GM18507 (cell line): ENCODE measurements at places on chromosomes 3 and 15.

DNA sequence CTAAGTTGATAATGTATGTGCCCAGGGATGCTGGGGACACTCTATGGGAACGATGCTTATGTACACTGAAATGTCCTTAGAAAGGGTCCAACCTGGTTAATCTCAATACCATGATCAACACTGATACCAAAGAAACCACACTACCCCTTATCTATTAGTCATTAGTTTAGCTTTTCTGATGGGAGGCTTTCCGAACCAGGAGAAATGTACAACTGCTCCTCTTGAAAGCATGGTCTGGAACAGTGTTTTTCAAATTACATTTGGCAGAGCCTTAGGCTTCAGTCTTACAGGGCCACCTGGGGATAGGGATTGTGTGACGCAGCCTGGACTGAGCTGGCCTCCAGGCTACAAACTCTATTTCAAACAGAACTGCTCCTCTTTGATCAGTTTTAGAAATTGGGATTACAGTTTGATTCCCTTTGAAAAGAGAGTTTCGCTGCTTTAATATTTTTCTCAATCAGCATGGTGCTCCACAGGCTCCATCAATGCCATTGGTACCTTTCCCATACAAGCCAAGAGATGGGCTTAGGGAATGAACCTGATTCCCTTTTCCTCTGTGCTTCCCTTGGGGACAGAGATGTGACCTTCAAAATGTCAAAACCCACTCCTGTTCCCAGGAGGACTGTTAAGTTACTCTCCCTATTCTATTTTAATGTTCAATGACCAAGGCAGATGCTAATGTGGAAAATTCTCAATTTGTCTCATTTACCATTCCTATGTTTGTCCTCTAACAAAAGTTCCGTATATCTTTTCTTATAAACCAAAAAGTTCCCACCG, 296.0 kb upstream of the ADAMTS9 start:
- no peak for DNase-seq

DNA sequence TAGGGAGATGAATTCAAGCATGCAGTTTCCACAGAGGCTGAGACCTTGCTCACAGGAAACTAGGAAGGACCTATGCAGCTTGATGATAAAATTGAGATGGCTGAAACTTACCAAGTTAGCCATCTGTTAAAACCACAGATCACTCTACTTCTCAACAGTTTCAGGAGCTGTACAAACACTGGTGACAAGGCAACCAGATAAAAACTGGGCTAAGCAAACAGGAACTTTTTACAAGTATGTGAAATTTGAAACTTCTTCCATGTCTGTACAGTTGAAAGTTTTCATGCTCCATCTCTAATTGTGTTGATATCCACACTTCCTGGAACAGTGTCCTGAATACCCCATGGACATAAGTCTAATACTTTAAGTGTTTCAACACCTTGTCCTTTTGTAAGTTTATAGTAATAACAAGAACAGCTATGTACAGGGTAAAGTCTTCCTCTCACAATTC, 78.2 kb downstream of the FAIM start:
- DNase-seq = peak; percentile 35

- DNase-seq = no peak
Measured at GRCh38 chr3:154690413-154690812, 260.4 kb upstream of the GPR149 start.

DNA sequence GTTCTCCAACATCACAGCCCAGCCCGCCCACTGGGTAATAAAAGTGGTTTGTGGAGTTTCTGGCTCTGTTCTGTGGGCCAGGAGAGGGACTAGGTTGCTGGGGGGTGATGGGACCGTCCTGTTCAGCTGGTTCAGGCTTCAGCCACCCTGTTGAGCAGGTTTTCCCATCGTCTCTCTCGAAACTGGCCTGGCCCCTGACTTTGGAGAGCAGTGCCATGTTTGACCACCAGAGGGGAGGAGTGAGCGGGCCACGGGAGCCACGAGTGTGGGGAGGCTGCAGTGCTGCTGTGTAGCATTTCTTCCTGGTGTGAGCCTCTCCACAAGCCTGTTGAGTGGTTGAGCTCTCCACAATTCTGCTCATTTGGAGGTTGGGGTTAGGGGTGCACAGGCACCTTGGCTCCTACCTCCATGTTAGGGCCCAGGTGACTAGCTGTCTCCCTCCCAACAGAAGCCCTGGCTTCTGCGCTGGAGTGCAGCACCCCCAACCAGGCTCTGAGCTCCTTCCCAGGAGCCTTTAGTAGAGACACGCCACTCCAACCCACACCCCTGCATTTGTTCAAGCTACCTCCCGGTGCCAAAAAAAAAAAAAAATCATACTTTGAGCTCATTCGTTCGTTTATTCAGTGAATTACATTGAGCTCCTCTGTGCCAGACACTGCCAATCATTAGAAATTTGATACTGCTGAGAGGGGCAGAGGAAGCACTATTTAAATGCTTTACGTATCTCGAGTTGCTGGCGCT, 13.9 kb downstream of the SPINT1 start:
- DNase-seq = peak; percentile 77

GRCh38 chr3:64917914-64918453, 230.2 kb upstream of the ADAMTS9 start:
- DNase-seq = no peak

DNA sequence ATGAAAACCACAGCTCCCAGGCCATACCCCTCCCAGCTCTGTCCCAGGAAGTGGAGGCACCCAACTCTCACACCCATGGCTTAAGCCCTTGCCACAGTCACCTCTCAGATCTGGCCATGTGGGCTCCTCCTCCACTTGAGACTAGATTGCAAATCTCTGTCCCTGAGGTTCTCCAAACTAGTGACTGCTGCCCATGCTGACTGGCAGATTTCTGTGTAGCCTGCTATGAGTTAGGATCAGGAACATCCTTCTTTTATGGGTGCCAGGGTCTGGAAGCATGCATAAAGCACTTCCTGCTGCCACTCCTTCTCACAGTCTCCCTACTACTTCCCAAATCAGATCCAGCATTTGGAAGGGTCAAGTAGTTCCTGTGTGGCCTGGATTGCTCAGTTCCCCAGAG, 59.6 kb upstream of the GOLIM4 start:
- no peak for DNase-seq

GRCh38 chr3:196142202-196142956, 60.5 kb upstream of the TFRC start:
- DNase-seq = no peak

DNA sequence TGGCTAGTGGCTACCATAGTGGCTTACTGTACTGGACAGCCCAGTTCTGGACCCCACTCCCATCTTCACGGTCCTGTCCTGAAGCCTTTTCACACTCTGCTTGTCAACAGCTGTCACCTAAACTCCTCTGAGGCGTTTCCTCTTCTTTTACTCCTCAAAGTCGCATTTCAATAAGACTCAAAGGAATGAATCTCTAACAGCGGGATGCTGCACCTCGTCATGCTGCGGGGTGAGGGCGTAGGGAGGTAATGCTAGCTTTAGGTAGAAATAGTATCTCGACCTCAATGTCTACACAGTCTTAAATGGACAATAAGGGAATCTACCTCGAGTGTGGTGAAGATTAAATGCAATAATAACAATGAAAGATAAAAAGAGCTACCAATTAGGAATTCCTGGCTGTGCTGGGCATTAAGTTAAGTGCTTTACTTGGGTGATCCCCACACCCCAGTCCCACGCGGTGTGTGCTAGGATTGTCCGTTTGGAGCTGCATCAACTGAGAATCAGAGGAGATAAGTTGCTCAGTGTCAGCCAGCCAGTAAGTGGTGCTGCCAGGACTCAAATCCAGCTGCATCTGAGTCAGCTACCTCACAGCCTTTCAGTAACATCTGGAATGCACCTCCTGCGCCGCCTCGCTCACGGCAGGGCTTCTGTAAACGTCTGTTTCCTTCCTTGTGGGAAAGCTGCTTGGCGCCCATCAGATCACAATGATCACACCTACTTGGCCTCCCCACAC, 14.0 kb downstream of the PLA2G4D start:
- no peak for DNase-seq

DNA sequence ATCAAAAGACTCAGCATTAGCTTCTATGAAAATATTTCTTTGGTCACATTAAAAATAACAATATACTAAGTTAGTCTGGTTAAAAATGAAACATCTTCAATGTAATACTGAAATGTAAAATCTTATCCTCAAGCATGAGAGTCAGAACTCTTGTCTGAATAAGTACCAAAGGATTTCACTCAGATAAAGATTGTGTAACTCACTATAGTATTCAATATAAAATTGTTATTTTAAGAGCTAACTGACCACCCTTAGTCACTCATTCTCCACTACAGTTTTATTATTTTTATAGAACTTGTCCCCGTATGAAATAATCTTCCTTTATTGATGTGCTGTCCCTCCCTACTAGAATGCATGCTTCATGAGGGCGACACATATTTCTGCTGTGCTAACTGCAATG, 426.3 kb downstream of the MECOM start:
- DNase-seq = no peak

- no peak for DNase-seq
Measured at GRCh38 chr15:57149196-57149595, 227.1 kb upstream of the CGNL1 start.

DNA sequence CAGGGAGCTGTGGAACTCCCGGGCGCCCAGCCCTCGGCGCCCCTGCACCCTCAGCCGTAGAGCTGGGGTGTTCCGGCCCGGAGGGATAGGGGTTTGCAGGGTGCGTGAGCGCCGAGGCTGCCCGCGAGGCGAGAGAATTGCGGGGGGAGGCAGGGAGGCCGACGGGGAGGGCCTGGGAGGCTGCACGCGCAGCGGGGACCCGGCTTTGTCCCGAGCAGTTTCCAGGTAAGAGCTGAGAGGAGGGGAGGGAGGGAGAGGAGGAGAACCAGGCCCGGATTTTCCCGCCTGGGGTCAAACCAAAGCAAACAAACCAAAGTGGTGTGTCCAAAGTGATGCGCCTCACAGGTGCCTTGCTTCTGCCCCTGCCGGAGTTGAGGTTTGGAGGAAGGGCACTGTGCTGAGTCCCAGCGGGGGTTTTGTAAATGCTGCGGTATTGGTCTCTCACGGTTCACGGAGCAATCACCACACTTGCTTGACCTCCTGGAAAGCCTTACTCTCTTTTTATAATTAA, 146.4 kb downstream of the TJP1 start:
- DNase-seq = no peak

DNA sequence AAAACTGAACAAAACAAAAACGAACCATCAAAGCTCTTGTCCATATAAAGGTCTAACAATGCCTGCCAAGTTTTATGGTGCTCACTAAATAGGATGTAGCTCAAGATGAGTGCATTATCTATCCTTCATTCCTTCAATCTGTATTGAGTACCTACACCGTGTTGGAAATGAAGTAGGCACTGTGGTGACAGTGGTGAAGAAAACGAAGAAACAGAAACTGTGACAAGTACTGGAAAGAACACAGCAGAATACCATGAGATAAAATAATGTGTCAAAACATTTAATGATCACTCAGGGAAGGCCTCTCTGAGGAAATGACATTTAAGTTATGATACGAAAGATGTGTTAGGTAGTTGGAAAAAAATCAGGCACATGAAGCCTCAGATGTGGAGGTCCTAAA, 36.2 kb downstream of the CBLB start:
- DNase-seq = no peak
